ENCODE measurements at places on chromosomes 7 and 10. TPM values are rescaled to one million over a fixed set of nuclear protein-coding genes. Genes with fewer than 3 reads are reported as not detected.

CSGALNACT2 gene
- 9.9 TPM for polyA plus RNA-seq

ITPRID1 gene
- not detected for polyA plus RNA-seq

TBC1D12 gene
- 2.9 TPM for polyA plus RNA-seq

DNA sequence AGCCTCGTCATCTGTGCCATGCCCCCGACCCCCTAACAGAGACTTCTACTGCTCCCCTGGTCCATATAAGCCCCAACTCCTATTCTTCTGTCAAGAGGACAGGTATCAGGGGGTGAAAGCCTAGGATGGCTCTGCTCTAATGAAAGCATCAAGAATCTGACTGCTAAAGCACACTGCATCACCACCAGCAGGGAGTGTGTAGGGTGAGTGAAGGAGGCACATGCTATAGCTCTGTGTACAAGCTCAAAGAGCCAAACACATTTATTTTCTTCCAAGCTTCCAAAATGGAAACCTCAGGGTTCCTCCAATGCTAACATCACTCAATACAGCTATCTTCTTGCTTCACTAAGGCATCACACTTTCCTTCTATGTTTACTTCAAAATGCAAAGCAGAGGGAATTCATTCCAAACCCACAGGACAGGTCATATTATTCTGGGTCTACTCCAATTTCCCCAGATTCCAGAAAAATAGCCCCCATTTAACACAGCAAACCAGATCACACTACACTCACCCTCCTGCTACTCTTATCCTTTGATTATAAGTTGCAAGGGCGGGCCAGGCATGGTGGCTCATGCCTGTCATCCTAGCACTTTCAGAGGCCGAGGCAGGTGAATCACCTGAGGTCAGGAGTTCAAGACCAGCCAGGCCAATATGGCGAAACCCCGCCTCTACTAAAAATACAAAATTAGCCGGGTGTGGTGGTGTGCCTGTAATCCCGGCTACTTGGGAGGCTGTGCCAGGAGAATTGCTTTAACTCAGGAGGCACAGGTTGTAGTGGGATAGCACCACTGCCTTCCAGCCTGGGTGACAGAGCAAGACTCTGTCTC, 36.6 kb downstream of the RHEB start:
- H3K27me3 ChIP-seq = no peaks in the 10 kb centered on the region
- peaks cover 48% of the 10 kb centered on the region for H3K36me3 ChIP-seq
- no peak overlapping the region for H3K4me3 ChIP-seq
- H3K4me1 ChIP-seq = peaks cover 23% of the 10 kb centered on the region
- no peak overlapping the region for H3K27ac ChIP-seq
- no peak for DNase-seq

GRCh38 chr10:77431209-77431611, 206.4 kb downstream of the KCNMA1 start:
- H3K4me3 ChIP-seq = no peak overlapping the region
- no peaks in the 10 kb centered on the region for H3K27me3 ChIP-seq
- no peaks in the 10 kb centered on the region for H3K36me3 ChIP-seq
- H3K4me1 ChIP-seq = no peaks in the 10 kb centered on the region

GRCh38 chr7:106778656-106779250, 86.3 kb upstream of the PIK3CG start:
- H3K27ac ChIP-seq = no peak overlapping the region
- H3K4me1 ChIP-seq = no peaks in the 10 kb centered on the region
- no peaks in the 10 kb centered on the region for H3K36me3 ChIP-seq
- DNase-seq = no peak

Measured in GM12878 (cell line).